IMR-90 (cell line): ENCODE measurements at places on chromosomes 13 and 19. TPM values are rescaled to one million over a fixed set of nuclear protein-coding genes. Genes with fewer than 3 reads are reported as not detected.

DNA sequence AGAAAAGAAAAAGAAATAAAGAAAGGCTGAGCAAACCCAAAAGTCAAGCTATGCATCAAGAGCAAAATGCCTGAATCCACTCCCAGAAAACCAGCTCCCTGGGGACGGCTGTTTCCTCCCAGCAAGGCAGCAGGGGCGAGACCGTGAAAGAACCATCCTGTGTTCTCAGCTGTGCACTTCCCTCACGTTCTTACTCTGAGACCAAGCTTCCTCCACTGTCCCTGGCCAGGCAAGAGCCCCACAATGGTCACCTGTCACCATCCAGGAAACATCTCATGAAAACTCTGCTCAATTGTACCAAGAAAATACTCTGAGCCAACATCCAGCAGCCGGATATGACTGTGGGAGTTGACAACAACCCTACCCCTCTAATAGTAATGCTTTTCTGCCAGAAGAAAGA, 22.9 kb downstream of the RAB20 start:
- no peak for DNase-seq

DNA sequence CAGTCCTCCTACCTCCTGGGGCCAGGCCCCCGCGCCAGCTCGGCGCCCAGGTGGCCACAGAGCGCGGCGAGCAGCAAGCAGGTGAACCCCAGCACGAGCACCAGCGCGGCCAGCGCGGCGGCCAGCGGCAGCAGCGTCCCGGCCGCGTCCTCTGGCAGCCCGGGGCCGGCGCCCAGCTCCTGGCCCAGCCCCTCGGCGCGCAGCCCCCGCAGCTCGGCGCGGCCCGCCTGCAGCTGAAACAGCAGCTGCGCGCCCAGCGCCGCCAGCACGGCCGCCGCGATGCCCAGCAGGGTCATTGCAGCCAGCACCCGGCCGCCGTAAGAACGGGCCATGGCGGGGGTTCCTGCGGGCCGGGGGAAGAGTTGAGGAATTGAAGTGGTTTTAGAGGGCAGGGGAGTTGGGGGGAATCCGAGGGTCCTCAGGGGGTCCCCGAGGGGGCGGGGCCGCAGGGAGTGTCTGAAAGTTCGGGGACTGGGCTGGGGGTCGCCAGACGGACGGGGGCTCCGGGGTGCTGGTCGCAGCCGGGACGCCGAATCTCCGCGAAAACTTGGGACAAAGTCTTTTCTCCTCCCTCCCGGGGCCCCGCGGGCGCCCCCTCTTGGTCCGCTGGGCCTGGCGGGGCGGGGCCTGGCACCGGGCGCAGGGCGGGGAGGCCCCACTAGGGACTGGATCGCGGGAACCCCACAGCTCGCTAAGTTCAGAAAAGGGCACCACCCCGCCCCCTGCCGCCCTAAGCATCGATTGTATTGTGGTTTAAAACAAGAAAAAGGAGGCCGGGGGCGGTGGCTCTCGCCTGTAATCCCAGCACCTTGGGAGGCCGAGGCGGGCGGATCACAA, at the start of gene TMEM221:
Gene TMEM221, minus strand, starts transcription at position 538 of the 837 bp plus-strand sequence. Its CDS starts 206 bp downstream, at position 332.
- no peak for DNase-seq

- no peak for DNase-seq
Observed at GRCh38 chr19:13301627-13302334, 151.6 kb downstream of the IER2 start.

ZNF850 gene
- 7.2 and 8.3 TPM in 2 replicates for total RNA-seq

FDX2 gene
- 39.8 and 40.8 TPM in 2 replicates for total RNA-seq

ZNF284 gene
- 4.1 and 5.0 TPM in 2 replicates for total RNA-seq

GRCh38 chr13:33869005-33869404, 51.1 kb downstream of the RFC3 start:
- DNase-seq: no peak

GRCh38 chr13:109938255-109938936, 152.0 kb upstream of the IRS2 start:
- DNase-seq: peak; percentile 93

GRCh38 chr13:110244071-110244830, 62.7 kb downstream of the COL4A1 start:
- DNase-seq: peak; percentile 42

DNA sequence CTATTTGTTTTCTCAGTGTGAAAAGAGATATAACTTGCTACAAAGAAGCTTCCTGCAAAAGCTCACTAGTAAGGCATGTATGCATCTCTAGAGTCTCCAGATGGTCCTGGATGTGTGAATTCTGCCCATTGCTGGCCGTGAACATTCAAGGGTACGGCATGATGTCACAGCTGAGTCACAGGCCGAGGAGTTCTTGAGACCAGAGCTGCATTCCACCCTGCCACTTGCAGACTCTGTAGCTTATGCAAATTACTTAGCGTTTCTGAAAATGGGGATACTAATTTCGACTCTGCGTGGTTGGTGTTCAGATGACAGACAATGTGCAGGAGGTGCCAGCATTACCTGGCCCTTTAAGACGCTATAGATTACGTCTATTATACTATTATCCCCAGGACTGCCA, 470.7 kb downstream of the ZNF536 start:
- no peak for DNase-seq

IFNL1 gene
- not detected in 2 replicates for total RNA-seq

DNA sequence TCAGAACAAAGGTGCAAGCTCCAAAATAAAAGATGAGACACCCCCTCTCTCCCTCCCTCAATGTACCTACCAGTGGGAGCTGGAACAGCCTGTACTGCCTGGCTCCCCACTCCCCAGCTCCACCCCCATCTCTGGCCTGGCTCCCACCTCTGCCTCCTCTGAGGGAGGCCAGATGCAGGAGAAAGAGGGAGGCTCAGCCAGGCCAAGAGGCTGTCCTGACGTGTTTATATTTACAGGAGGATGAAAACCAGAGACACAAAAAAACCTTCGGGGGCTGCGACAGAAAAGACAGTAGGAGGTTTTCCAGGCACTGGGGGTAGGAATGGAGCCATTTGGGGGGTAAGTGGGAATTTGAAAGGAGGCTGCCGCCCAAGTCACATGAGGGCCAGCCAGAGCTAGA, 19.7 kb downstream of the ARHGEF18 start:
- DNase-seq: no peak

GRCh38 chr13:77545626-77546412, 10.3 kb downstream of the SCEL start:
- DNase-seq: no peak

GRCh38 chr19:45305421-45305820, 17.3 kb downstream of the CKM start:
- DNase-seq: no peak

MICU2 gene
- total RNA-seq: 14.9 and 29.2 TPM in 2 replicates

GRCh38 chr13:93862259-93862658, 617.2 kb downstream of the DCT start:
- DNase-seq: peak; percentile 60

DNA sequence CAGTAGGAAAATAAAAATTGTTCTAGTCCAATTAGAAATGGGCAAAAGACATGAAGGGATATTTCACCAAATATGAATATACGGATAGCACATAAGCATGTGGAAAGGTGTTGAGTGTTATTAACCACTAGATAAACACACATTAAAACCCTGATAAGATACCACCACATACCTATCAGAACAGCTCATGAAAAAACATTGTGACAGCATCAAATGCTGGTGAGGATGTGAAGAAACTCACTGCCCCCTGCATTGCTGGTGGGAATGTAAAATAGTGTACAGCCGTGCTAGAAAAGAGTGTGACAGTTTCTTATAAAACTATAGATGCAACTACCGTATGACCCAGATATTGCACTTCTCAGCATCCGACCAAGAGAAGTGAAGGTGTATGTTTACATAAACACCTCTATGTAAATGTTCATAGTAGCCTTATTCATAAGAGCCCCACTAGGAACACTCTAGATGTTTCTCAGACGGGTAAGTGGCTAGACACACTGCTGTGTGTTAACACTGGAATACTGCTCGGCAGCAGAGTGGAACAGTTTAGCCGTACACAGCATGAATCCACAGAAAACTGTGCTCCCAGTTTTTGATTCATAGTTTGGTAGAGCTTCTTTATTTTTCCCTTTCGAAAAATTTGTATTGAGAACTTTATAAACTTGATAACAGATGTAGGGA, 321.1 kb downstream of the MYO16 start:
- no peak for DNase-seq

- peak; percentile 75 for DNase-seq
Observed at GRCh38 chr13:114310956-114311355, 3.3 kb upstream of the CHAMP1 start.

CPB2 gene
- total RNA-seq: not detected in 2 replicates
